ENCODE measurements at places on chromosomes 6 and 20. TPM values are rescaled to one million over a fixed set of nuclear protein-coding genes. Genes with fewer than 3 reads are reported as not detected.

Gene CDH4
- 4.4 TPM for total RNA-seq

Gene HLA-G
- not detected for total RNA-seq

Gene SAMD10
- total RNA-seq: 1.3 TPM

Gene PRSS35
- total RNA-seq: not detected

Gene AKAP12
- total RNA-seq: 15.7 TPM

Gene TENT5A
- 48.6 TPM for total RNA-seq

Gene RSPO3
- total RNA-seq: 0.13 TPM

Gene ECT2L
- total RNA-seq: not detected

Gene SOD2
- total RNA-seq: 62.6 TPM

Gene RPRD1B
- 19.6 TPM for total RNA-seq

Gene PDYN
- total RNA-seq: not detected

GRCh38 chr6:161085246-161085645 is 93.7 kb downstream of the MAP3K4 start:
- no peak for DNase-seq

DNA sequence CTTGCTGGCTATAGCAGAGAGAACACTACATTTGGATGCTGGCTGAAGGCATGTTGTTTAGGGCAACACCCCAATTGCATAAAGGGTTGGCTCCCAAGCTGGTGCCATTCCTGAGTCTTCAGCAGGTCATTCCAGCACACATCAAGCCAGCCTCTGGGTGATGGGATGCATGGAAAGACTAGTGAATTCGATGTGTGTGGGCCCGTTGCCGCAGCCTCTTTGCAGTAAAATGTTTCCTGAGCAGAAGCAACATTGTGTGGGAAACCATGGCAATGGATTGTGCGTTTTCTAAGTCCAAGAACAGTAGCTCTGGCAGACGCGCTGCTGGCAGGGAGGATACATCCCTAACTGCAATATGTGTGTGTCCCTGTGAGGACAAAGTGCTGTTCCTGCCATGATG is 142.4 kb upstream of the SLC24A3 start:
- no peak for DNase-seq

DNA sequence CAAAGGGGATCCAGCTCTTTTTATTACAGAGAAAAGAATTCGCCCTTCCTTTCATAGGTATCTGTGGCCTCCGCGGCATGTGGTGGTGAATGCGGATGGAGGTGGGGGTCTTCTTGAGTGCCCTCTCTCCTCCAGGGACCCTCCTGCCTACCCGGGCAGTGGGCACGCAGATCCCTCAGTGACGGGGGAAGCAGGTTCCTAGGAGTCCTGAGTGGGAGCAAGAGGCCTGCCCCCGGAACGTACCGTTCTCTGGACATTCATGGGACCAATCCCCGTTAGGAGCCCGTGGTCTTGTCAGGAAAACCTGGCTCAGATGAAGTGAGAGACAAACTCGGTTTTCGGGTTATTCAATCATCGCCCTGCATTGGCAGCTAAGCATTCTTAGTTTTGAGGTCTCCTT is 56.4 kb downstream of the SMOC2 start:
- DNase-seq: no peak

GRCh38 chr6:170500955-170501590 is 52.0 kb downstream of the PSMB1 start:
- DNase-seq: no peak

- peak; percentile 98 for DNase-seq
Measured at GRCh38 chr6:111552241-111552744, 53.4 kb downstream of the TRAF3IP2 start.

DNA sequence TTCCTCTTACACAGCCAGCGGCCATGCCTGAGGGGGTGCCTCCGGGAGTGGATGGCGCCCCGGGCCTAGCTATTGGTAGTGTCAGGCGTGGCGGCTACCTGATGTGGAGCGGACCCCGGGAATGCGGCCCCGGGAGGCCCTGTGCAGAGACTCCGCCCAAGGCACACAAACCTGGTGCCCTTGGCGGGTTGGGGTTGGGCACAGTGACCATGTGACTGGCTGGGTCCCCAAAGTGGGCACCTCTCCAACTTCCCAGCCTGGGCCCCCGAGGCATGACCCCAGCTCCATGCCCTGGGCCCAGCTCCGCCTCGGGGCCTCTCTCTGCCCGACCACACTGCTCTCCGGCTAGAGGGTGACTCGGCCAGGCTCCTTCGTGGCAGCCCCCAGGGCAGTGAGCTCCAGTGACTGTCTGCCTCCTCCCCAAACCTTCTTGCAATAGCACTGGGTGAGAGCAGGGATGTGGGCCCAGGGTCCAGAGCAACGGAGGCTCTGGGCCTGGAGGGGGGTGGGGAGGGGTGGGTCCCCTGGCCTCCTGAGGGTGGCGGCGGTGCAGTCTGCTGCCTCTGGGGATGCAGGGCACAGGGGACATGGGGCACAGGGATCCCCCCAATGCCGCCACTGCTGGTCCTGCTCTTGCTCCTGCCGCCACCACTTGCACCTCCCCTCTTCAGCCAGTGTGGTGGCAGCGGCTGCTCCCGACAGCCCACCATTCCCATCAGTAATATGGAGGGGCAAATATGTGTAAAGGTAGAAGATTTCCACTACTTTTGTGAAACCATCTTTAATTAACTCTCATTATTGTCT is 942.9 kb upstream of the EPHA7 start:
- no peak for DNase-seq

GRCh38 chr6:35086636-35087360 is 54.3 kb downstream of the TCP11 start:
- no peak for DNase-seq

- peak; percentile 36 for DNase-seq
Measured at GRCh38 chr6:71733970-71734899, 152.1 kb upstream of the RIMS1 start.

DNA sequence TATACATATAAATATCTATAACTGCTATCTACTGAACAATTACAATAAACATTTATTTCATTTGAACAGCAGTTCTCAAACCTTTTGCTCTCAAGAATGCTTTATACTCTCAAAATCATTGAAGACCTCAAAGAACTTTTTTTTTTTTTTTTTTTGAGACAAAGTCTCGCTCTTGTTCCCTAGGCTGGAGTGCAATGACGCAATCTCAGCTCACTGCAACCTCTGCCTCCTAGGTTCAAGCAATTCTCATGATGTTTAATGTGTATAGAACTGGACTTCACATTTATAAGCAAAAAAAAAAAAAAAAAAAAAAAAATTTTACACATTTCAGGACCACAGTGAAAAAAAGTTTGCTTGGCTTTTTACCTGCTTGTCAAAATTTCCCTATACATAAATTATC is 11.7 kb downstream of the UBE2V1 start:
- DNase-seq: no peak

GRCh38 chr6:3268680-3269079 is 9.9 kb downstream of the PSMG4 start:
- DNase-seq: no peak

- DNase-seq: peak; percentile 57
Measured at GRCh38 chr6:37612475-37612874, 85.2 kb downstream of the MDGA1 start.

DNA sequence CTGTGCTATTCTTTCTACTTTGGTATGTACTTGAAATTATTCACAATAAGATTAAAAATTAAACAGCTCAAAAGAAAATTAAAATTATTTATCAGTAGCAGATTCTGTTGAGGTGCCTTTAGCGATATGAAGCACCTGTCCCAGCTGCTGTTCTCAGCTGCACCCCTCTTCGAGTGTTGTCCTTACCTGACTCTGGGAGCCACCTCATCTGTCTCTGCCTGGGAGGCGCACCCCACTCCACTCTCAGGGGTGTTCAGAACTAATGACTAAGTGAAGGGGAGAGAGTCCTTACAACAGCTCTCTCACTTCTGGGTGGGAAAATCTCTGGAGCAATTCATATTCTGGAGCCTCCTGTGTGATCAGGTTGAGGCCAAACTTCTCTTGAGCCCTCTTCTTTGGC is 745.7 kb downstream of the RFPL4B start:
- DNase-seq: no peak

- DNase-seq: peak; percentile 48
Measured at GRCh38 chr6:106927531-106928398, 46.8 kb downstream of the CD24 start.

- DNase-seq: no peak
Measured at GRCh38 chr6:13531956-13532355, 42.4 kb upstream of the SIRT5 start.

DNA sequence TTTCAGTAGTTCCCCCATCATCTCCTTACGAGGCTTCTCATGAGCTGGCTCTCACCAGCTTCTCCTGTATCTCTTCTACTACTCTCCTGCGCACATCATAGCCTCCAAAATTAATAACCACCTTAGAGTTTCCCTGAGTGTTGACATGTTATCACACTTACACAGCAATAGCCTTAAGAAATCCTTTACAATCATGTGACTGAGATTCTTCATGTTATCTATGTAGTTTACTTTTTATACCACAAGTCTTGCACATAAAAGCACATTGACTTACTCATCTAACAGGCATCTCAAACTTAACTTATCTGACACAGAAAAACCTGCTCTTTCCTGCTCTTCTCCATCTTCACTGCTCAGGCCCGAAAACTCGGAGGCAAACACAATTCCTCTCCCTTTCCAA is 103.7 kb upstream of the TAB2 start:
- DNase-seq: peak; percentile 20

GRCh38 chr6:128246472-128247260 is 273.7 kb downstream of the PTPRK start:
- DNase-seq: no peak

- no peak for DNase-seq
Measured at GRCh38 chr6:93213028-93213427, 206.3 kb downstream of the EPHA7 start.

- no peak for DNase-seq
Measured at GRCh38 chr6:76992553-76992952, 470.7 kb downstream of the HTR1B start.

- DNase-seq: peak; percentile 98
Measured at GRCh38 chr6:156953479-156954146, 176.4 kb downstream of the ARID1B start.

DNA sequence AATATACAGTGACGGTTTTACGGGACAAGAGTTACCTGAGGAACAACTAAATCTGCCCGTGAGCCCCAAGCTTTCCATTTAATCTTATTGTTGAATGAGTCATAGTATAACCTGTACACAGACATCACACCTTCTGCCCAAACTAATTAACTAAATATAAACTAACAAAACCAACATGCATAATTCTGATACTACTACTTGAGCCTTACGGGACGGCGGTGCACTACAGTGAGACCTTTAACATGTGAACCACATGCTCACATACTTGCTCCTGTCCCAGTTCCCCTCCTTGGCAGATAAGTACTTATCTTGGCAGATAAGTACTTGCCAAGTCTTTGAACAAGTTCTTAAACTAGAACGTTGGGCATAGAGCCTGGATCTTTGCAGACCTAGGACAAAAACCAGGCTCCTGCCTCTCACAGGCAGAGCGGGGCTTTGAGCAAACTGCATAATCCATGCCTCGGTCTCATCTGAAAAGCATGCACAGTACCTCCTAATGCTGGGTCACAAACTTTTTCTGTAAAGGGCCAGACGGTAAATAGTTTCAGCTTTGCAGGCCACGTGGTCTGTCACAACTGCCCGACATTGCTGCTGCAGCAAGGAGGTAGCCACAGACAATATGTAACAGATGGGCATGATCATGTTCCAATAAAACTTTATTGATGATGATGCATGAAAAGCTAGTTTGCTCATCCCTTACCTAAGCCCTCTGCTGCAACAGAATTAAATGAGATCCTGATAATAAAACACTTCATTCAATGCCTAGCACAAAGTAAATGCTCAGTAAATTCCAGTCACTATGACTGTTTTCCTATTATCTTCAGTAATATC is 23.0 kb downstream of the ZNF217 start:
- no peak for DNase-seq

Data from GM23248 (cell line).